Activated T-helper 1 cell treated with anti-CD3 and anti-CD28 coated beads, Interleukin-2, amount 50 U/mL, for 16 hours (primary cell): ENCODE measurements at places on chromosomes 12 and 14.

GRCh38 chr12:46460682-46461210 lies 88.2 kb upstream of the SLC38A2 start:
- no peak for DNase-seq

DNA sequence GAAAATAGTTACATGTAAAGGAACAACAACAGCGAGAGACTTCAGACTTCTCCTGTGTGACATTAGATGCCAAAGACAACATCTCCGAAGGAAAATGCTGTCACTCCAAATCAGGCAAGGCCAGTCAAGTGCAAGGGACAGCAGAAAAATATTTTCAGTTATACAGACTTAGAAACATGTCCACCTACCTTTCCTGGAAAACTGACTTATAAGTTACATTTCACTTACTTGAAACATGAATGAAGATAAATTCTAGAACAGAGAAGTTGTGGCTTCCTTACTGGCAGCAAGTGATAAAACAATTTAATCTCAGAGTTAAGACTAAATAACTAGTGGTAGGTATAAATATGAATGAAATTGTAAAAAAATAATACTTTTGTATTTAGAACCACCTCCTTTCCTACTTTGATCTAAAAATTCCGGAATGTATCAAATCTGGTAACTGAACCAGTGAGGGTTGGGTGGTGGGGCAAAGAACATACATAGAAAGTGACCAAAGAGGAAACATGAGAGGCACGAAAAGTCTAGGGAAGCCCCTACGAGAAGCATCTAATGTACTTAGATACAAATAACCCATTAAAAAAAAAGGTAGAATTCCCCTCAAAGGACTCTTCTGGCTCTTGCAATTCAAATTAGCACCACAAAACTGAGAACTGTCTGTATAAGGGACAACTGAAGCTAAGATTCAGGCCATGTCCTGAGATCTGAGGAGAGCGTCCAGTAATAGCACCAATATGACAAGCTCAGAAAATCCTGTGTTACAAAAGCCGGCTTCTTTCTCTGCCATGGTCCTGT lies 21.2 kb downstream of the MTHFD1 start:
- DNase-seq = no peak

DNA sequence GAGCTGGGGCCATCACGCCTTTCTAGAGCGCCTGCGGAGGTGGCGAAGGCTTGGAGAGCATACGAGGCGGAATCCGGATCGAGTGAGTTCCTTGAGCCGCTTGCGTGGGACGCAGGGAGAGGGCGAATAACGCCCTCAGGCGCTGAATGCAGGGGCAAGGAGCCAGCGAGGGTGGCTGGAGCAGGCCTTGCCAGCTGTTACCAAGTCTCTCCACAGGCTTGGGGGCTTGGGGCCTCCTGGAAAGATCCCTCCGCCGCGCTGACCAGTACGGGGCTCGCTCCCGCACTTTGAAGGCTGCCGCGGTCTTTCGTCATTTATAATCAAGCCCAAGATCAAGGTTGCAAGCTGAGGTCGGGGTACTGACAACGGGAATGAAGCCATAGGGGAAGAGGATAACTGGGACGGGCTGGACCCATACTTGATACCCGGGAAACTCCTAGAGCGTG lies 1.2 kb downstream of the FLRT2 start:
- DNase-seq = no peak

GRCh38 chr12:8661016-8661415 lies 1.6 kb downstream of the MFAP5 start:
- DNase-seq = no peak
